Fibroblast of upper back skin (primary cell): ENCODE measurements at places on chromosomes 11 and 22.

- peak; percentile 69 for DNase-seq
These were observed 9.1 kb downstream of the PRR33 start for GRCh38 chr11:1882265-1883238.

- peak; percentile 7 for DNase-seq
These were observed 33.9 kb upstream of the CLTCL1 start for GRCh38 chr22:19325296-19325948.

DNA sequence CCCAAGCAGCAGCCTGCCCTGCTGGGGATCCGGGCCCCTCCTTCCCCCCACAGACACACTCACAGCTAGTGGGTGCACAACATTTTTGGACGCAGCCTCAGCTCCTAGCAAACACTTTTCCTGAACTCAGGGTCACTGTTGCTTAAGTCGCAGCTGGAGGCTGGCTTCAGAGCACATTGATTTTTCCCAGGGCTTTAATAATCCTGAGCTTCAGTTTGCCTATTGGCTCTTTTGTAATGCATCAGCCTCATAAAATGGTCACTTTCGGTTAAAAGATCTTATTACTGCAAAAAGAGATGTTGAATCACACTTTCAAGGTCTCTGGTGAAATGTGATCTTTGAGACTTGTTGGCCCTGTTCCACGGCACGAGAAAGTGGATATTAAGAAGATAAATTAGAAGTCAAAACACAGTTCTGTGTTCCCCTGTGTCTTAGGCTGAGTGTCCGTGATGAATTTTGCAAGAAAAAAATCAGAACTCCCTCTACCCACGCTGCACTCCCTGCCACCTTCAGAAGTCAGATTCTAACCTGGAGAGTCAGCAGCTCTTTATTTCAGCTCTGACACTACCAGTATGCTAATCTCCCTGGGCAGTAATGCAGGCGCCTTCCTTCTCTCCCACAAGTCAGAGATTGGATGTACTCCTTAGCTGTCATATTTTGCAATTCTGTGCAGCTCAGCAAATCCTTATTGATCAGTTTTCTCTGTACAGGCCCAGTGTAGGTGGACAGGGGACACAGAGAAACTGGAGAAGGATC is 158.2 kb upstream of the E2F8 start:
- peak; percentile 74 for DNase-seq

DNA sequence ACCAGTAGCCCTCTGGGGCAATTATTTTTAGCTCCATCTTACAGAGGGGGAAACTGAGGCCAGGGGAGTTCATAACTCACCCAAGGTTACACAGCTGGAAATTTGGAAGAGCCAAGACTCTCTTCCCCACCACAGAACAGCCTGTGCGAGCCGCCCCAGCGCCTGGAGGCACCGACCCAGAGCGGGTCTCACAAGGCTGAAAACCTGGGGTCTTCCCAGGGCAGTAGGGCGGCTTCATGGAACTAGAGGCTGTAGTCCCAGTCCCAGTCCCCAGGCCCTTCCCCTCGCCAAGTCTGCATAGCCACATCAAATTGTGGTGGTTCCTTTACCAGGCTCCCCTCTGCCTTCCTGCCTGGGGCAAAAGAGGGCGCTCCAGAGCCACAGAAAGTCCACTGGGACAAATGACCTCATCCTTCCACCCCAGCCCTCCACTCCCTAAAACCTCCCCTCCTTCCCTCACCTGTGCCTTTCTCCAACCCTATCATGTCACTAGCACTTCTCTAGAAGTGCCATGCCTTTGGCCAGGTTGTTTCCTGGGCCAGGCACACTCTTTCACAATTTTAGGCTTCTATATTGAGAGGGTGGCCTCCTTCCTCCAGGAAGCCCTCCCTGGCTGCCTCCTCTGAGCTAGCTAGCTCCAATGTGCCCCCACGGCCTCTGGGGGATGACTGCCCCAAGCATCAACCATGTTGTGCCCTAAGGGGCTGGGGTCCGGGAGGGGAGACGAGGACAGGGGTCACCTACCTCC is 15.2 kb upstream of the CDC42EP1 start:
- peak; percentile 63 for DNase-seq

GRCh38 chr11:69292221-69292648 is 1.7 kb upstream of the MYEOV start:
- DNase-seq, result no peak

- no peak for DNase-seq
These were observed 108.4 kb downstream of the PDE3B start for GRCh38 chr11:14751975-14752407.

DNA sequence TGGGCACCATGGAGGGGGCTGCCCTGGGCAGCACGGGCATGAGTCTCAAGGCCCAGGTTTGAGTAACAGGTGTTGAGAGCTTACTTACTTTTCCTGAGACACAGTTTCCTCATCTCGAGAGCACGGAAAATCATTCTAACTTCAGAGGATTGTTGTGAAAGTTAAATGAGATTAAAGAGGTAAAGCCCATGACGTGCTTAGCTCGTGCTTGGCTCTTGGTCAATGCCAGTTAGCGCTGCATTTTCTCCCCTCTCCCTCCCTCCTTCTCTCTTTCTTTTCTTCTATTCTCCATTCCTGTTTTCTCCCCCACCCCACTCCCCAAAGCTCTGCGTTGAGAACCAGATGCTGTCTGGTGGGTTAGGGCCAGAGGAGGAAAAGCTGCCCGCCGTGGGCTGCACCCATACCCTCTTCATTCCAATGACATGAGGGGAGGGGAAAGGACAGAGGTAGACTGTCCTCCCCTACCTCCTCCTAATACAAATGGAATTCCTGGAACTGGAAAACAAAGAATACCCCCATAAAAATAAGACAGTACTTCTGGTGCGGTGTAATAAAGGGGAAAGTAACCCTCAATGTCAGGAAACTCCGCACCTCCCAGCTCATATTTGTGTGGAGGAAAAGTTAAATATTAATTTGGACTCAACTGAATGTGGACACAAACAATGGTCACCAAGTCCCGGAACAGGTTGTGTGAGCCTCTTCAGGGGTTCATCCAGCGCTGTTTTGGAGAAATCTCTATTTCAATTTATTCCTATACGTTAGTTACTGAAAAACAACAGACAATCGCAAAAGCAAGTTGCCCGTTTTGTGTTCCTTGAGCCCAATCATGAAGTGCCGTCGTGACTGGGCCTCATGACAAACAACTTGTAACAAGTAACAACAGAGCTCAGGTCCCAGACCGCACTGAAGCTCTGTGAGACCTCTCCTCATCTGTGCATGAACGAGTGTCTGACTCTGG is 54.8 kb upstream of the B3GAT1 start:
- no peak for DNase-seq

GRCh38 chr11:84420271-84420670 is 1134.1 kb upstream of the CCDC90B start:
- peak; percentile 35 for DNase-seq

DNA sequence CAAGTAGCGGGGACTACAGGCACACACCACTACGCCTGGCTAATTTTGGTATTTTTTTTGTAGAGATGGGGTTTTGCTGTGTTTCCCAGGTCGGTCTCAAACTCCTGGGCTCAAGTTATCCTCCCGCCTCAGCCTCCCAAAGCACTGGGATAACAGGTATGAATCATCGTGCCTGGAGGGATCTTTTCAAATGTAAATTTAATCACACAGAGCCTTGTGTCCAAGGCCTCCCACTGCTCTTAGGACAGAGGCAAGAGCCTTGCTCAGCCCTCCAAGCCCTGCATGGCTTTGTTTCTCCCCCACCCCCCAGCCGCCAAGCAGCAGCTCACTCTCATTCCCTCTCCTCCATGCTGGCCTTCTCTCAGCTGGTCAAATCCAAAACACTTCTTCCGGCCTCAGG is 75.3 kb upstream of the CREB3L1 start:
- DNase-seq, result no peak
